SIG-M5 (cell line): ENCODE measurements at places on chromosomes 2 and 18.
A peak's percentile ranks its signal among the peaks of the same experiment; 100 is the strongest.

DNA sequence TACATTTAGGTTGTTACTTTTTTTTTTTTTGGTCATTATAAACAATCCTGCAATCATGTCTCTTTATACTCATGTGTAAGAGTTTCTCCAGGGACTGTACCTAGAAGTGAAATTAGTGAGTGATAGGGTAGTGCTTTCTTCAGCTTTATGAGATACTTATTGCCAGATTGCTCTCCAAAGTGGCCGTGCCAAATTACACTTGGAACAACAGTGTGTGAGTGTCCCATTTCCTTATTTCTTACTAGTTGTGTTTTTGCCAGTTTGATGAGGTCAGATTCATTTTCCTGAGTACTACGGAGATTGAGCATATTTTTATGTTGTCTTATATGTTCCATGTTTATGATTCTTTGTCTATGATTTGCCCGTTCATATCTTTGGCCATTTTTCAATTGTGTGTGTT is 39.2 kb downstream of the GALNT1 start:
- DNase-seq, result no peak

GRCh38 chr18:30406728-30407127 is 635.8 kb downstream of the DSC3 start:
- no peak for DNase-seq

DNA sequence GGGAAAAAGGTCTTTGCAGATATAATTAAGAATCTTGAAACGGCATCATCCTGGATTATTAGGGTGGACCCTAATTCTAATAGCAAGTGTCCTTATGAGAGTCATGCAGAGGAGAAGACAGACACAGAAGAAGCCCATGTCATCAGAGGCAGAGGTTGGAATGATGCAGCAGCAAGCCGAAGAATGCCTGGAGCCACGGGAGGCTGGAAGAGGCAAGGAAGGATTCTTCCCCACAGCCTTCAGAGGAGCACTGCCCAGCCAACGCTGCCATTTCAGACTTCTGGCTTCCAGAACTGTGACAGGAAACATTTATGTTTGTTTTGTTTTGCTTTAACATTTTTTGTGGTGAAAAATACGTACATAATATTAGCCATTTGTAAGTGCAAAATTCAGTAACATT is 72.3 kb downstream of the MCFD2 start:
- DNase-seq, result no peak

GRCh38 chr2:101983486-101983885 is 8.3 kb upstream of the IL1R2 start:
- no peak for DNase-seq

GRCh38 chr2:1691366-1691765 is 52.9 kb downstream of the PXDN start:
- DNase-seq, result no peak

DNA sequence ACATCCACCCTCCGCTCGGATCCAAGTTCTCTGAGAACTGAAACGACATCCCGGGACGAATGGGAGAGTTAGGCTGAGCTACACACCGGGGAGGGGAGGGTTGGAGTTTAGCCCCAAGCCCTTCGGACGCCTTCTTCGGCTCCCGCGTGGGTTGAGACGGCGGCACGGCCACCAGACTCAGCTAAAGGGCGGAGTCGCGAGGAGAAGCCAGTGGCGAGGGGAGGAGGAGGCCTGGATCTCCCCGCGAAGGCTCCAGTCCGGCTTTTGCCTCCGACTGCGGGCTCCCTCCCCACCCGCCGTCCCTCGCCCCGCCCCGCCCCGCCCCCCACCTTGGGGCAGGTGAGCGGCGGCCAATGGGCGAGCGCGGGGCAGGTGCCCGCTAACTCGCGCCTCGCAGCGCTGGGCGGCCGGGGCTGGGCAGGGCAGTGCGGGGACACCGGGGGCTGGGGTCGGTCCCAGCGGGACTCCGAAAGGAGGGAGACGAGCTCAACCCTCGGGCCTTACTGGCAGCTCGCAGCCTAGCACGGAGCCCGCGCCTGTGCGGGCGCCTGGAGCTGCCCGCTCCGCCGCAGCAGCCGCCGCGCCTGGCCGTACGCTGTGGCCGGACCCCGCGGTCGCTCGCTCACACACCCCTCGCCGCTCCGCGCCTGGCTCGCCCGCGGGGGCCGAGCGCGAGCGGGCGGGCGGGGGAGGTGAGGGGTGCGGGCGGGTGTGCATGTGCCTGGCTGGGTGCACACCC is at the start of gene EMX1:
Gene EMX1, plus strand, starts transcription at position 382 of the 739 bp plus-strand sequence. Its CDS starts 334 bp downstream, at position 716.
- no peak for DNase-seq

GRCh38 chr18:48885924-48886400 is 64.8 kb downstream of the SMAD7 start:
- DNase-seq, result no peak

- DNase-seq, result no peak
These were observed 58.8 kb upstream of the FOSL2 start for GRCh38 chr2:28333606-28334526.

GRCh38 chr2:32882816-32883810 is 63.6 kb upstream of the LTBP1 start:
- no peak for DNase-seq

GRCh38 chr2:231597014-231597611 is 4.4 kb downstream of the TEX44 start:
- DNase-seq, result peak; percentile 54

GRCh38 chr2:113822087-113822815 is 65.8 kb upstream of the SLC35F5 start:
- no peak for DNase-seq

DNA sequence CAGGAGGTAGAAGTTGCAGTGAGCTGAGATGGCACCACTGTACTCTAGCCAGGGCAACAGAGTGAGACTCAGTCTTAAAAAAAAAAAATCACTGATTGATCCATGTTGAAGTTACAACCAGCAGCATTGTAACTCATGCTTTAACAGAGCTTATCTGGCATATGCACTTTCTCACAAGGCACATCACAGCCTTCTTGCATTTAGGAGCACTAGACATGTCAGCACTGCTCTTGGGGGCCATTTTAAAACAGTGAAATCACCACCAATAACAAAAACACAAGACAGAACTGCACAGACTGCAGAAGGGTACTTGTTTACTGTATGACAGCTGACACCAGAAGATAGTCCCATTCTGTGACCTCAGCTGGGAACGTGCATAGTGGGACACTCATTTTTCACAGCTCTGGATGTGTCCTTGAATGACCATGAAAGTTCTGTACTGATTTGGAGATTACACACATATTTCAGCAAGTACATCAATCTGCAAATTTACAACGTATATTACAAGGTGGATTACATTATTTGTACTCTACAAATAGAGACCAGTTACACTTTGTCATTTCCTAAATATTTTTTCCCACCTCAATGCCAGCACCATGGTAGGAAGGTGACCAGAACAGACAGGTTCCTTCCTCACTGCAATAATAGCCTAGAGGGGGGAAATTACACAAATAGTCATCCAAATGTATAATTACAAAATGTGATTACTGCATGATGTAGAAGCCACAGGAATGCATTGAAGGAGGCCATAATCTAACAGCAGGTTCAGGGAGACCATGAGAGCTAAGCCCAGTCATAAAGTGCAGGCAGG is 35.1 kb downstream of the CCBE1 start:
- no peak for DNase-seq

- DNase-seq, result no peak
These were observed 11.7 kb downstream of the DGKD start for GRCh38 chr2:233365861-233366520.

DNA sequence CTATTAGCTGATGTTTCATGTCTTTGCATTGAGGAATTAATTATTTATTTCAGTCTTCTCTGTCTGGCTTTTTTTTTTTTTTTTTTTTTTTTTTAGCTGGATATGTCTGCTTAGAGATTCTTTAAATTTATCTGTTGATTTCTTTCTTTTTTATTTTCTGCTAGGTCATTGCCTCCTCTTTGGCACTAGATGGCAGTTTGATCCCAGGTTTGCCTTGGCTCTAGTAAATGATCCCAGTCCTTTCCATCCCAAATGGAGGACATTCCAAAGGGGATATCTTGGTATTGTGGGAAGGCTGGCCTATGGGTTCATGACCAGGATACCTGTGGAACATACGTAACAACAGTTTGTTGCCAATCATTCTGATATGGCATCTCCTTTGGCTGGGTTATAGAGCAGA is 339.5 kb upstream of the GCFC2 start:
- DNase-seq, result no peak

- DNase-seq, result no peak
These were observed 528.8 kb downstream of the CMPK2 start for GRCh38 chr2:6336752-6337471.

DNA sequence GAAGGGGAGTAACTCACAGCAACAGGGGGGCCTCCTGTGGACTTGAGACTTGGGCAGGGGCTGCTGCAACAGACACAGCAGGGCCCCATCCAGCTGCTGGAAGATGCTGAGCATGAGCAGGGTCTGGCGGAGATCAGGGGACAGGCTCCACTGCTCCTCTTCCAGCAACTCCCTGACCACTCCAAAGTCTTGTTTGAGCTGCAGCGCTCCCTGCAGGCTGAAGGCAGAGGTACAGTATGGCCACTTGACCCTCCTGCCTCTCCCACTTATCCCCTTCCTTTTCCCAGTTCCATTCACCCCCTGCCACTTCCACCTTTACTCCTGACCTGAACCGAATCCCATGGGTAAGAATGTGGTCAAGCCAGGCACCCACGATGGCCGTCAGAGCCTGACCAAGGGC is 2.4 kb upstream of the MRPL53 start:
- DNase-seq, result no peak

DNA sequence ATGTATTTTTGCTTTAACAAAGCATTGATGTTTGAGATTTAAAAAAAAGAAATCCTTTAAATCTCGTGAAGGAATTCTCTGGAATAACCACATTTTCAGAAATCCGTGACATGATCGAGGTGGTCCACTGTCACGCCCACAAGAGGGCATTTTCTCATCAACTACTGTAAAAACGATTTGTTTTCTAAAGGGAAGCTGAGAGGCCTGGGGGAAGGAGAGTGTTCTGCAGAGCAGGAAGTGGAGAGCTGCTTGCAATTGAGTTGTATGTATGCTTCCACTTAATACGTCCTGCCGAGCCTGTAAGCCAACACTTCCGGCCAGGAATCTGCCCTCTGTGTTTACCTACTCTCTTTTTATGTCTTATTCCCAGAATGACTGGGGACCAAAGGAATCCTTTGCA is 19.4 kb downstream of the KLHL29 start:
- no peak for DNase-seq

DNA sequence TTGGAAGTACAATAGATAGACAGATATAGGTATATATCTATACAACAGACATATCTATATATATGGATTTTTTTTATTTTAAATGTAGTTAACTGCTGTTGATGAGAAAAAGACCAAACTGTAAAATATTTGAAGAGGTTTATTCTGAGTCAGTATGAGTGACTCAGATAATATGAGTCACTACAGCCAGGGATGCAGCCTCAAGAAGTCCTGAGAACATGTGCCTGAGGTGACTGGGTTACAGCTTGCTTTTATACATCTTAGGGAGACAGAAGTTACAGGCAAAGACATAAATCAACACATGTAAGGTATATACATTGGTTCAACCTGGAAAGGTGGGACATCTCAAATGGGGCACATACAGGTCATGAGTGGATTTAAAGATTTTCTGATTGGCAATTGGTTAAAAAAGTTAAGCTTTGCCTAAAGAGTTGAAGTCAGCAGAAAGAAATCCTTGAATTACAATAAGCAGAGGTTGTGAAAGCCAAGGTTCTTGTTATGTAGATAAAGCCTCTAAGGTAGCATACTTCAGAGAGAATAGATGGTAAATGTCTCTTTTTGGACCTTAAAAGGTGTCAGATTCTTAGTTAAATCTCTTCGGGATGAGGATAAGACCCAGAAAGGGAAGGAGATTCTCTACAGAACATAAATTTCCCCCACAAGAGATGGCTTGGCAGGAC is 149.9 kb downstream of the RBM43 start:
- no peak for DNase-seq

DNA sequence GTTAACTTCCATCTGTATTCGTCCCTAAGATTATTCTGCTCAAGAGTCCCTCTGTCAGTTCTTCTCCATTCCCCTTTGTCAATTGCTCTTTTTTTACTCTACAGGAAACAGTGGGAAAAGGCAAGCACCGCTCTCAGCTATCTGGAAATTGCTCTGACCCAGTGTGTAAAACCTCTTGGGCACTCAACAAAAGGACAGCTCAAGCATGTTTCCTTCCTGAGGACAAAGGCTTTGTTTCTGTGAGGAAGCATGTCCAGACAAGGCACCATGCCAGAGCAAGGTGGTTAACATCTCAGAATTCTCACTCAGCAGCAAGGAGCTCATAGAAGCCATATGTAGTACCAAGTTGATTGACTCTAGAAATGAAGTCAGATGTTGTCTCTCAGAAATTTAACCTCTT is 735.6 kb downstream of the TSN start:
- no peak for DNase-seq

DNA sequence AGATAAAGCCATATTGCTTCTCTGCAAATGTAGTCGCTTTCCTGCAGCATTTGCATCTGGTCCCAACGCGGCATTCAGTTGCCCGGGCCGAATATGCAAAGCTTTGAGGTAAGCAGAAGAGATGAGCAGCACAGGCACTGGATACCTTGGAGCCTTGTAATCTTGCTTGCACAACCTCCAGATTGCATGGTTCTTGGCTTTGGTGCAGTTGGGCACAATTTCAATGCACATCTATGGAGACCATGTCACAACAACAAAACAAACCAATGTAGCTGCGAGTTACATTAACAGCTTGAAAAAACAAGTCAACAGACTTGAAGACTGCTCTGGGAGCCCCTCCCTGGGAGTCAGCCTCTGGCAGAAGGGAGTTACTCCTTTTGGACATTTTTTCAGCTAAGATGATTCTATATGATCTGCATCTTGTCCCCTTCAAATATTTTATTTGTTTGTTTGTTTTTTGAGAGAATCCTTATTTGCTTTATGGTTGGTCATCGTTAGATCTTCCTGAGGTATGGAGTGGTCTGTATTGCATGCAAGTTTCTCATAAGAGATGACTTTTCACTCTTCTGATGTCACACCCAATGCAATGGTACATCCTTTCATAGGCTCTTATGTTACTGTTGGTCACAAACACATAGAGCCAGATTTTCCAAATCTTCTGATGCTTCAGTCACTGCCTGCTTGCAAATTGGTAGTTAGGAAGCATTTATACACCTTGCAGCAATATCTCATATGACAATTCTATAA is 113.5 kb downstream of the EFEMP1 start:
- no peak for DNase-seq

DNA sequence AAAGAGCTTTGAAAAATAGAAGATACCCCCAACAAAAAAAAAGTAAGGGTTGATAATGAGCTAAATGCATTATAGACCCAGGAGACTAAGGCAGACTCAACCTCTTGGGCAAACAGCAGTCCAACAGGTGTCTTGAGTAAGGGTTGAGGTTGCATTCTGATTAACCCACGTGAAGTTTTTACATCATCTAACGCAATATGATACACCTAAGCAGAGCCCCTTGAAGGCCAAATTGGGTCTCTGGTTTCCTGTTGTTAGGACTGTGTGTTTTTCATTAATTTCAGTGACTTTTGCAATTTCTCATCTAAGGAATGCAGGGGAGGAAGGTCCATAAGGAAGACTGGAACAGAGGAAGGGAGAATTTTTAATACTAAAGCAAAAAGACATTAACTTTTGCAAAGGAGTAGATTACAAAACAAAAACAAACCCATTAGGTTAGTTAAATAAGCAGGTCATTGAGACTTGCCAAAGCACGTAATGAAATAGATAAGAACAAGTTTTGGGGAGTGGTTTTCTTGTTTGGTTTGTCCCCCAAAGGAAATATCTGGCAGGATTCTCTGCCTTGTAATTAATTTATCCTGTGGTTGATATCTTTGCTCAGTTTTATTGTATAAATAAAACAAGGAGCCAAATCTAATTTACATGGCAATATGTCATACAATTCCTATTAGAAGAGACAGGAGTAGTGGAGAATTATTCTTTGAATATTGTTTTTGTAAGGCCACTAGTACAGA is 244.3 kb downstream of the ETAA1 start:
- no peak for DNase-seq

- no peak for DNase-seq
These were observed 407.4 kb upstream of the SETBP1 start for GRCh38 chr18:44273298-44273697.
